ENCODE measurements at places on chromosomes 7 and 10. TPM values are rescaled to one million over a fixed set of nuclear protein-coding genes. Genes with fewer than 3 reads are reported as not detected.

DNA sequence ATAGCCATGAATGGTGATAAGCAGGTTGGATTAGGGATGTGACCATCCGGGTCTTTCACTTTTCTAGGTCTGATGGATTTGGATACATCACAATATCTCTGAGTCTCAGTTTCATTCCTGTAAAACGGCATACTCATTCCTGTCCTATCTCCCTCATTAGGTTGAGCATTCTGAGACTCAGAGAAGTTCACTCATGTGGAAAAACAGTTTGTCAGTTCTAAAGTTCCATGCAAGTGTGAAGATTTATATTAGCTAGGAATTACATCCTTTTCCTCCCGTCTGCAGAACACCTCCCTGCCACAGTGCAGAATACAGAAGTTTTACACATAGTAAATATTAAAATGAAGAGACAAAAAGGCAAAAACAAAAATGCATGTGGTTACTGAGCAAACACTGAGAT is 94.2 kb upstream of the SLC25A13 start:
- no peak for DNase-seq

DNA sequence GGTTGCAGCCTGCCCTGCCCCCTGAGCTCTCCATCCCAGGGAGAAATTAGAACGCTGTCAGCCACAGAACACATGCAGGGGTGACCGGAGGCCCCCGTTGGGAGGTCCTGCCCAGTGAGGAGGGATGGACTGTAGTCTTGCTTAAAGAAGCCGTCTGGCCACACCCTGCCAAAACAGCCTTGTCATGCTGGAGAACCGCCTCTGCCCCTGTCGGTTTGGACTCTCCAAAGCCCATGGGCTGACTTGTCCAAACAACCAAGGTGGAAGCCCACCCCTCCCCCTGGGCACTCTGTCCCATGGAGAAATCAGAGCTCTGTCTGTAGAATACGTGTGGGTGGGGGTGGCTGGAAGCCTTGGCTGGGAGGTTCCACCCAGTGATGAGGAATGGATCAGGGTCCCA is 12.7 kb upstream of the TBATA start:
- no peak for DNase-seq

Gene SLC35G1
- 4.4 TPM for total RNA-seq

Gene PRR15
- 2.1 TPM for total RNA-seq
